Smooth muscle cell of the coronary artery (primary cell): ENCODE measurements at places on chromosomes 1 and 21. TPM values are rescaled to one million over a fixed set of nuclear protein-coding genes. Genes with fewer than 3 reads are reported as not detected.

The GRHL3 gene
- total RNA-seq, result not detected in 2 replicates

The RAB42 gene
- 1.5 and 3.2 TPM in 2 replicates for total RNA-seq

The TNNT2 gene
- 0.35 TPM in 1 of 2 replicates, not detected in the other for total RNA-seq

The AADACL3 gene
- not detected in 2 replicates for total RNA-seq

The ANKRD65 gene
- 0.23 TPM in 2 replicates for total RNA-seq

The LHX8 gene
- 0.59 TPM in 1 of 2 replicates, not detected in the other for total RNA-seq

The CNIH3 gene
- total RNA-seq, result 14.0 and 35.7 TPM in 2 replicates

The CYP4A11 gene
- not detected in 2 replicates for total RNA-seq

The CAMK1G gene
- total RNA-seq, result under 0.01 and 0.38 TPM in 2 replicates

The CDA gene
- total RNA-seq, result 0.38 TPM in 1 of 2 replicates, not detected in the other

The SIKE1 gene
- total RNA-seq, result 70.6 and 78.4 TPM in 2 replicates

The SERTAD4 gene
- 2.8 TPM in 1 of 2 replicates, not detected in the other for total RNA-seq

The LRRC39 gene
- total RNA-seq, result 0.12 and 0.23 TPM in 2 replicates

The GPR52 gene
- 0.23 and 0.90 TPM in 2 replicates for total RNA-seq

The RCSD1 gene
- 0.08 and 0.12 TPM in 2 replicates for total RNA-seq

The PIGR gene
- not detected in 2 replicates for total RNA-seq

The LRRN2 gene
- total RNA-seq, result 0.12 TPM in 1 of 2 replicates, not detected in the other

The ZNF692 gene
- total RNA-seq, result 10.1 and 20.4 TPM in 2 replicates

The TMEM200B gene
- 1.7 and 9.2 TPM in 2 replicates for total RNA-seq

The LDLRAD1 gene
- total RNA-seq, result not detected in 2 replicates

The ARMH1 gene
- total RNA-seq, result 0.60 and 3.5 TPM in 2 replicates

The PTPRC gene
- not detected in 2 replicates for total RNA-seq

The NID1 gene
- 52.3 and 73.8 TPM in 2 replicates for total RNA-seq

The TMCC2 gene
- 1.4 and 2.3 TPM in 2 replicates for total RNA-seq

The LCE1E gene
- not detected in 2 replicates for total RNA-seq

The MTARC2 gene
- total RNA-seq, result 3.7 and 4.8 TPM in 2 replicates

The OR2L8 gene
- total RNA-seq, result not detected in 2 replicates

The GBP7 gene
- total RNA-seq, result not detected in 2 replicates

The NOS1AP gene
- total RNA-seq, result 0.08 TPM in 1 of 2 replicates, not detected in the other

The PODN gene
- total RNA-seq, result 4.1 and 173 TPM in 2 replicates

The TMEM51 gene
- 1.5 and 2.0 TPM in 2 replicates for total RNA-seq

The CDKN2C gene
- total RNA-seq, result 14.7 and 16.8 TPM in 2 replicates

The PHC2 gene
- total RNA-seq, result 22.9 and 62.3 TPM in 2 replicates

The SLC9C2 gene
- under 0.01 TPM in 1 of 2 replicates, not detected in the other for total RNA-seq

The SLFNL1 gene
- total RNA-seq, result 0.15 and 0.35 TPM in 2 replicates

The FAM177B gene
- not detected in 2 replicates for total RNA-seq

The GIPC2 gene
- total RNA-seq, result 0.15 and 0.59 TPM in 2 replicates

The CHODL gene
- not detected in 2 replicates for total RNA-seq

The APOBEC4 gene
- total RNA-seq, result not detected in 2 replicates

The CITED4 gene
- 0.12 and 5.4 TPM in 2 replicates for total RNA-seq

The SPRR2F gene
- total RNA-seq, result not detected in 2 replicates

The TGFBR3 gene
- total RNA-seq, result 1.1 and 83.2 TPM in 2 replicates

The MCOLN2 gene
- under 0.01 and 0.59 TPM in 2 replicates for total RNA-seq

The COL24A1 gene
- 0.12 and 0.15 TPM in 2 replicates for total RNA-seq

The PAPPA2 gene
- 0.53 and 9.0 TPM in 2 replicates for total RNA-seq

The KLF17 gene
- total RNA-seq, result 0.08 and 0.23 TPM in 2 replicates

The MASP2 gene
- not detected in 2 replicates for total RNA-seq

The UTS2 gene
- total RNA-seq, result not detected in 2 replicates
